ENCODE measurements at places on chromosomes 11 and 22.

DNA sequence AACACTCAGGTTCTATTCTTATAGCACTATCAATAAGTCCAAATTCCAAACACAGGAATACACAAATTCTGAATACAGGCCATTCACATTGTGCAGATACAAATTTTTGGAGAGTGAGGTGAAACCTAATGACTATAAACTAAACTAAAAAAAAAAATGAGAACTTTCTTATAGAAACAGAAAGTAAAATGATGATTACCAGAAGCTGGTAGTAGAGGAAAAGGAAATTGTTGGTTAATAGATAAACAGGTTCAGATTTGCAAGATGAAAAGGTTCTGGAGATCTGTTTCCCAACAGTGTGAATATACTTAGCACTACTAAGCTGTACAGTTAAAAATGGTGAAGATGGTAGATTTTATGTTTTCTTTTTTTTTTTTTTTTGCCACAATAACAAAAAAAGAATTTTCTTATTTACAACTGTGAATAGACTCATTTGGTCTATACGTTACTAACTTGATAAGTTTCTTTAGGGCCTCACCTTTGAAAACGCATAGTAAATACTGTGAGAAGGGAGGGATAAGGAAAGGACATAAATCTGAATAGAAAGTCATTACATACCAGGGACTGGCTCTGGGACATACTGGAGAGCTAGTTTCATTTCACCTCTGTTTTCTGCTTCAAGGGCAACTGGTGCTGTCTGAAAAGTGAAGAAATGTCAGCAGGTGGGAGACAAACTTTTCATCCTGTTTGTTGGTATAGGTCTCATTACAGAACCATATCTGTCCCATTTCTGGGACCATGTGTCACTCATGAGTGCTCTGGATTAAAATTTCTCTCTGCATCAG lies 14.2 kb upstream of the CCDC89 start:
- DNase-seq = peak; percentile 35

GRCh38 chr11:75735181-75735845 lies 17.7 kb downstream of the MOGAT2 start:
- DNase-seq = no peak

DNA sequence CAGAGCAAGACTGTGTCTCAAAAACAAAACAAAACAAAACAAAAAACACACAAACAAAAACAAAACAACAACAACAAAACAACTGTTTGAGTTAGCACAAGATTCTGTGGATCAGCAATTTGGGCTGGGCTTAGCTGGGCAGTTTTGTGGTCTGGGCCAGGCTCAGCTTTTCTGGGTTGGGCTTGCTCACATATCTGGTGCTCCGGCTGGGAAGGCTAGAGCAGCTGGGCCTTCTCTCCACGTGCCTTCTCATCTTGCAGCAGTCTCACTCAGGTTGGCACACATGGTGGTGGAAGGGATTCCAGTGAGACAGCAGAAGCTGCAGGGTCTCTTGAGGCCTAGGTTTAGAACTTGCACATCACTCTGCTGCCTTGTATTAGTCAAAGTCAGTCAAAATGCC lies 35.7 kb downstream of the EIF3F start:
- no peak for DNase-seq

GRCh38 chr22:25655371-25655935 lies 86.5 kb upstream of the MYO18B start:
- no peak for DNase-seq

DNA sequence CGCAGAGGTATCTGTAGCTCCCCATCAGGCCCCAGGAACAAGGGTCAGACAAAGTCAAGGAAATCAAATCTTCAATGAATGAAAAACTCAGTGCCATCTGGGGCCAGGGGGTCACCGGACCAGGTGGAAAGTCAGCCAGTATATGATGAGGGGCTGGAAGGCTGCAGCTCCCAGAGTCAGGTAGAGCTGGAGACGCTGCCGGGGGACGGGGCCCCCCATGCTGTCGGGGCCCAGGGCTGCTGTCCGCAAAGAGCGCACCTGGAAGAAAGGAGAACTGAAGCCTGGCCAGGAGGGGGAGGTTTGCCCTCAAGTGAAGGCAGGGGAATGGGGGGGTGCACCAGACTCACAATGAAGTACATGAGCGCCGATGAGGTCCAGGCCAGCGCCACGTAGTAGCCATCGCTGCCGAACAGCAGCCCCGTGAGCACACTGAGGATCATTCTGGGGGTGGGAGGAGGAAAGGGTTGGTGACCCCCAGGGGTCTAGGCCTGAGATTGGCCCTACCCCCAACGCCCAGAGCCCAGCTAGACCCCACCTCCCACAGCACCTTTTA lies 4.3 kb downstream of the YIF1A start:
- no peak for DNase-seq

DNA sequence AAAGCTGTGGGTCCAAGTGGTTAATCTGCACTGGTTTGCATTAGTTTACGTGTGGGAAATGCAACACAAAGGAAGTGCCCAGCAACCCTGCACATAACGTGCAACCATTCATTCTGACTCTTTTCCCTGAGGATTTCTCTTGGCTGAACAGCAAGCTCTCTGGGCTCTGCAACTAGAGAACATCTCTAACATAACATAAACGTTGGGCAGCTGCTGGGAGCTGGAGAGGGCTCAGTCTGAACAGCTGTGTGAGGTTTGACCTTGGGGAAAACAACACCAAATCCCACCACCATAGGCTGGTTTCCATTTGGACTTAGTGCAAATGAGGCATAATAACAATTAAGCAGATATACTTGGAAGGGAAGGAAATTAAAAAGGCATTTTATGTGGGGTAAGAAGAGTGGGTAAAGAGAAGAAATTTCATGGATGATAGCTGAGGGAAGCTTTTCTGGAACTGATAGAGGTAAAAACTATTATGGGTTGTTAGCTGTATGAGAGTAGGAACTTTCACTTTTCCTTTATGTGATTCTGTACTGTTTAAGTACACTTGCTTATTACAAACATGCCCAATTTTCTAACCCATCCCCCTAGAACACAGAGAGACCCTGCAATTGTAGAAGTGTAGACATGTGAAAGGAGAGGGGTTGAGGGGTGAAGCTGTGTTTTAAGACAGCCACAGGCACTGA lies 76.2 kb downstream of the SNX19 start:
- DNase-seq = no peak

GRCh38 chr11:561148-562003 lies 606 bp downstream of the RASSF7 start:
- DNase-seq = no peak

- no peak for DNase-seq
Measured at GRCh38 chr11:96483374-96483955, 93.7 kb downstream of the JRKL start.

DNA sequence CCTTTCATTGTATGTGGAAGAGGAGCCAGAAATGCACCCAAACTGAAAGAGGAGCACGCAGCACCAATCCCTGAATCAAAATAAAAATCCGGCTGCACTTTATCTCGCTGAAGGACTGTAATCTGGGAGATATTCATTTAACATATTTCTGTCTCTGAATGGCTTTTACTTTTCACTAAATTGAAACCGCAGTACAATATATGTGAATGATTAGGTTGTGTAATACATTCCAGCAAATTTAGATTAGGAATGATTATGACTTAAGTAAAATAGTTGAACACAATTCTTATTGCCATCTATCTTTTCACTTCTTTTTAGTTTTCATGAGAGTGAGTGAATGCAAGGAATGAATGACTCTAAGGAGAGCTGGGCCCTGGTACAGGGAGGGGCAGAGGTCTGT lies 232.1 kb downstream of the ST3GAL4 start:
- DNase-seq = no peak

DNA sequence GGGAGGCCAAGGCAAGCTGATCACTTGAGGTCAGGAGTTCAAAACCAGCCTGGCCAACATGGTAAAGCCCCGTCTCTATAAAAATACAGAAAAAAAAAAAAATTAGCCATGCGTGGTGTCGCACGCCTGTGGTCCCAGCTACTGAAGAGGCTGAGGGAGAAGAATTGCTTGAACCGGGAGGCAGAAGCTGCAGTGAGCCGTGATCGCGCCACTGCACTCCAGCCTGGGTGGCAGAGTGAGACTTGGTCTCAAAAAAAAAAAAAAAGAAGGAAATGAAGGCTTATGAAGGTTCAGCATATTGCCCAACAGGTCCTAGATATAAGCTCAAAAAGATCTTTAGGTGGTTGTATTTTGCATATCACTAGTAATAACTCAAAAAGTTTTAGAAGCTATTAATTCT lies 10.2 kb downstream of the ATL3 start:
- DNase-seq = no peak

DNA sequence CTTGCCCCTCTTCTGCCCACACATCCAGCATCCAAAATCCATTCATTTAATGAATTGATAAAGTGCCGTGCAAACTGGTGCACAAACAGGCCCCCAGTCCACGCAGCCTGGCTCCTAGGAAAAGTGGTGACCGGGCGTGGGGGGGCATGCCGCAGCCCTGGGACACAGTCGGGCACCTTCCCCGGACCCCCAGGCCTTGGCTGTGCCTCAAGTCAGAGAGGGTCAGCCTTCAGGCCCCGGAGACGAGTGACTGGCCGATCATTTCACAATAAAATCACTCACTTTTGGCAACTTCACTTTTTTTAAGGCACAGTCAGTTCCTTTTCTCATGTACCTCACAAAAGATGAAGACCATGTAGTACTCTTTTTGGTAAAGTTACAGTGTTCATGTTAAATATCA lies 8.0 kb downstream of the CDPF1 start:
- no peak for DNase-seq

- DNase-seq = no peak
Measured at GRCh38 chr11:78795621-78796261, 221.1 kb upstream of the NARS2 start.

GRCh38 chr22:37025500-37026070 lies 6.0 kb downstream of the MPST start:
- DNase-seq = no peak

DNA sequence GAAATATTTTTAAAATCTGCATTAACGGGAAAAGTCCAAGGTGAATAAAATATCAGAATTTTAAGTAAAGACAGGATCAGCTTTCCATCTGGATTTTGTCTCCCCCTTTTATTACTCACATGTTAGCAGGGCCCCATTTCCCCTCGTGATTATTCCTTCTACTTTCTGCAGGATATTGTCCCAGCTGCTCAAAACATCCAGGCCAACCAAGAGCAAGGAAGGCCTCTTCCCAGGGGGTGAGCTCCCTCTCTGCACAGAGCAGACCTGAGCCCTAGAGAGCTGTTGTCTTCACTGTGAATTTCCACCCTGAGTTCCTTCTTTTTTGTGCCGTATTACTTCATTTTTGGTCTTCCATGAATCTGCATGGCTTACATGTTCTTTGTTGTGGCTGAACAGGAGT lies 3.7 kb upstream of the TMPRSS13 start:
- DNase-seq = no peak

GRCh38 chr11:25068451-25068850 lies 571.6 kb downstream of the LUZP2 start:
- DNase-seq = no peak

DNA sequence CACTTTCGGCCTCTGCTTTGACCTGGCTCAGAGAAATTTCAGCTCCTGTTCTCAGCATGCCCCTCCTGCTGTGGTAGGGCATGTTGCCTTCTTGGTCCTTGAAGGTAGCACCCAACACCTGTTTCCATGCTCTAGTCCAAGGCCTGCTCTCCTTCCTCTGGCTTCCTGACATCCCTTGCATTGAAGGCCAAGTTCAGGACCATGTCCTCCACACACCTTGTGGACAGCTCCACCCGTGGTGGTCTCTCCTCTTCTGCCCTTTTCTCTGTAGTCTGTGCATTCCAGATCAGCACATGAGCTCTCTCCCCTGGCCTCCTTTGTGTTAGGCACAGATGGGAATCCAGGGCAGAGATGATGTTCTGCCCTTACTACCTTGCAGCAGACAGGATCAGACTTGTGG lies 225.3 kb downstream of the ADAMTS15 start:
- DNase-seq = no peak

- DNase-seq = no peak
Measured at GRCh38 chr22:30607300-30607930, 441 bp downstream of the TCN2 start.

DNA sequence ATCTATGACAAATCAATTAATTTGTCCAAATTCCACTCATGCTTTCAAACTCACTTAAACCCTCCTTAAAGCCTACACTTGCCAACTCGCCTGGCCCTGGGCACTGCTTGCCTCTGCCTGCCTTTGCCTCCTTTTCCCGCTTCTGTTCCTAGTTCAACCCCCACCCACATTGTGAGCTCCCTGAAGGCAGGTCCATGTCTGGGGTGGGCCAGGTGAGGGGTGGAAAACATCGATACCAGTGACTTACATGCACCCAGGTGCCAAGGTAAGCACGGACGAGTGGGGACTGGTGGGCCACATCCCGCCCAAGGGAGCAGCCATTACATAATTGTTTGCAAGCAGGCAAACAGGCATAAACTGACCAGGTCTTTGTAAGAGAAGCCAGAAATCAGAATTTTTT lies 146.2 kb downstream of the ST3GAL4 start:
- no peak for DNase-seq

DNA sequence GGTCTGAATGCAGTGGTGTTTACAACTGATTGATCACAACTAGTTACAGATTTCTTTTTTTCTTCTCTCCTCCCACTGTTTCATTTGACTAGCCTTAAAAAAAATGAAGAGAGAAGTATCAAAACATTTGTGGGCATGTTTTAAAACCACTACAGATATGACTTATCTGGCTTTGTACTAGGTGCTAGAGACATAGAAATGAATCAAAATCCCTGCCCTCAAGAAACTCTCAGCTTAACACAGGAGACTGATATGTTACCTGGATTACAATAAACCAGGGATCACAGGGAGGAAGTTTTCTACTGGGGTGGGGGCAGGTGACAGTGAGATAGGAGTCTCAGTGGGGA lies 25.2 kb upstream of the CTR9 start:
- no peak for DNase-seq

- no peak for DNase-seq
Measured at GRCh38 chr11:116384407-116384806, 388.4 kb downstream of the BUD13 start.

GRCh38 chr11:121657146-121657545 lies 204.4 kb upstream of the SORL1-AS1 start:
- DNase-seq = no peak

GRCh38 chr11:116814502-116814901 lies 8.6 kb downstream of the APOA4 start:
- no peak for DNase-seq

GRCh38 chr22:27802346-27803073 lies 954 bp upstream of the MN1 start:
- no peak for DNase-seq

DNA sequence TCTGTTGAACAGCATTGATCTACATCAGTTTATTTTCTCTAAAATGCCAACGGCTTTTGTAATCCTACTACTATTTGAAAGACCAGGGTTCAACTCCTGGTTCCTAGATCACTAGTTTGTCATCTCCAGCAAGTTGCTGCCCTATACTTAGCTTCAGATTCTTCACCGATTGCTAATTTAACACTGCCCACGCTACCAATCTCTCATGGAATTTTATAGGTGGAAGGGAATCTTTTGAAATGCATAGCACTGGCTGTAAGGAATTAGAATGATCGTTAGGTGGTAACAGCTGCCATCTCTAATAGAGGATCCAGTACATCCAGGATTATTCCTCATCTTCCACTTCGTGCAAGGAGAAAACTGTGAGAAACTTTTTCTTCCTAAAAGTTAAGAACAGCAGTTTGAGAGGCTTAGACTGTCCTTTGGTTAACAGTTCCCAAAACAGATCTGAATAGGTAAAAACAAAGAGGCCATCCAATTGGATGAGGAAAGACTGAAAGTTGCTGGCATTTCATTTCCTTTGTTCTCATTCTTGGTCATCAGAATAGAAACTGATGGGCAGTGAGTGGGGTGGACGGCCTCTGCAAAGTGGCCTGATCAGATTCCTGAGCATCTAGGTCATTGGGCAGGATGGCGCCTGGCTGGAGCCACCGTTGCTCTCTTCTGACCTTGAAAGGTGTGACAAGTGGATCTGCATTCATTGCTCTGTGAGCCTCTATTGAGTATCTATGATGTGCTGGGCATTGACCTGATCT lies 236.3 kb upstream of the SORL1-AS1 start:
- no peak for DNase-seq

GRCh38 chr11:10770626-10771254 lies 19.7 kb downstream of the CTR9 start:
- no peak for DNase-seq

Data from central memory CD4-positive, alpha-beta T cell (primary cell).